Activated T-helper 9 cell treated with anti-CD3 and anti-CD28 coated beads, Interleukin-2, amount 50 U/mL, for 16 hours (primary cell): ENCODE measurements at places on chromosomes 6 and 20.
A peak's percentile ranks its signal among the peaks of the same experiment; 100 is the strongest.

DNA sequence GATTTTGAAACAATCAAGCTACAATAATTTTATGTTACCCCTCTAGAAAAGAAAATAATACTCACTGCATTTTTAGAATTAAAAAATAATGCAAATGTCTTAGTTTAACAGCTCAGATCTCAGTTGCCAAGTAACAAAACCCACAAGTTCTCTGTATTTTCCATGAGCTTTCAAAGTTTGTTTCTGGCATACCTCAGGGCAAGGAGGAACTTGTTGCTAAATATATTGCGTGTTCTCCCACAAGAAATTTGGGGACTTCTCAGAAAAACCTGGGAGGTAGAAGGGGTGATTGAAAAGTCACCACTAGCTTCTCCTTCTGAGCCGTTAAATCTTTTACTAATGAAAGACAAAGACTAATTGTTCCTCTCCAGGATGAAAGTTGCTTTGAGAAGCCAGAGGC is 236.8 kb upstream of the MARCKS start:
- DNase-seq: no peak

DNA sequence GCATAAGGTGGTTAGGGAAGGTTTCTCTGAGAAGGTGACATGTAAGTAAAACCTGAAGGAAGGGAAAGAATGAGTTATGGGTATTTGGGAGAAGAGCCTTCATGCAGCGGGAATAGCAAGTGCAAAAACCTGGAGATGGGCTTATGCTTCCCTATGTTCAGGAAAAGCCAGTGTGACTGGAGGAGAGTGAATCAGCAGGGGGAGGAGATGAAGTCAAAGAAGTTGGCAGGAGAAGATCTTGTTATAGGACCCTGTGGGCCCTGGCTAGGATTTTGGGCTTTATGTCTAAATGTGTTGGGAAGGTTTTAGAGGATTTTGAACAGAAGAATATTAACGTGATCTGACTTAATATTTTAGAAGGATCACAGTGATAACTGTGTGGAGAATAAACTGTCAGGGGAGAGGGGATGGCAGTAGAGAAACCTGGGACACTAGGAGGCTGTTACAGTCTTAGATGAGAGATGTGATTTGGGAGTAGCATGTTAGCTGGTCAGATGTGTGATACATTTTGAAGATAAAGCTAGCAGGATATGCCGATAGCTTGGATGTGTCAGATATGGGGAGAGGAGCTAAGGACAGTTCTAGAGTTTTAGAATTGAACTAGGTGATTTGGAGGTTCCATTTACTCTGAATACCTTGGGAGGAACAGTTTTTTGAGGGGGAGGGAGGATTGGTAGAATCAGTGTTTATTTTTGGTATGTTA is 41.0 kb downstream of the PHF3 start:
- DNase-seq: no peak

- peak; percentile 34 for DNase-seq
Observed at GRCh38 chr20:835608-836045, 2.1 kb downstream of the FAM110A start.

- DNase-seq: no peak
Observed at GRCh38 chr20:56736285-56736857, 107.3 kb downstream of the TFAP2C start.

GRCh38 chr20:15195378-15195777 is 858.0 kb upstream of the FLRT3 start:
- no peak for DNase-seq

GRCh38 chr6:143163621-143164020 is 102.9 kb downstream of the AIG1 start:
- DNase-seq: no peak

GRCh38 chr6:39610221-39610620 is 115.0 kb downstream of the KIF6 start:
- DNase-seq: no peak

DNA sequence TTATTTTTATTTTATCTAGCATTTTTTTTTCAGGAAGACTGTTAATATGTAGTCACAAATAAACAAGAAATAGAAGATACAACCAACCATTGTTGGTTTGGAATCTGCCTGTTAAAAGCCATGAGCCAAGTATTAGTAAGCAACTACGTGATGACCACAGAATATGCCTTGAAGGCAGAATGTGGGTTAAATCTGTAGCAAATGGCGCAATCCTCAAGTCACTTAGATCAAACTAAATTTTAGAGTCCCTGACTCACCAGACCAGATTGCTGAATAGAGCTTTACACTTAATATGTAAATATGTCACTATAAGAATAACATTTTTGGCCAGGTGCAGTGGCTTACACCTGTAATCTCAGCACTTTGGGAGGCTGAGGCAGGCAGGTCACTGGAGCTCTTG is 800.1 kb upstream of the CITED2 start:
- DNase-seq: no peak

- no peak for DNase-seq
Observed at GRCh38 chr6:144298194-144298593, 13.1 kb downstream of the UTRN start.

DNA sequence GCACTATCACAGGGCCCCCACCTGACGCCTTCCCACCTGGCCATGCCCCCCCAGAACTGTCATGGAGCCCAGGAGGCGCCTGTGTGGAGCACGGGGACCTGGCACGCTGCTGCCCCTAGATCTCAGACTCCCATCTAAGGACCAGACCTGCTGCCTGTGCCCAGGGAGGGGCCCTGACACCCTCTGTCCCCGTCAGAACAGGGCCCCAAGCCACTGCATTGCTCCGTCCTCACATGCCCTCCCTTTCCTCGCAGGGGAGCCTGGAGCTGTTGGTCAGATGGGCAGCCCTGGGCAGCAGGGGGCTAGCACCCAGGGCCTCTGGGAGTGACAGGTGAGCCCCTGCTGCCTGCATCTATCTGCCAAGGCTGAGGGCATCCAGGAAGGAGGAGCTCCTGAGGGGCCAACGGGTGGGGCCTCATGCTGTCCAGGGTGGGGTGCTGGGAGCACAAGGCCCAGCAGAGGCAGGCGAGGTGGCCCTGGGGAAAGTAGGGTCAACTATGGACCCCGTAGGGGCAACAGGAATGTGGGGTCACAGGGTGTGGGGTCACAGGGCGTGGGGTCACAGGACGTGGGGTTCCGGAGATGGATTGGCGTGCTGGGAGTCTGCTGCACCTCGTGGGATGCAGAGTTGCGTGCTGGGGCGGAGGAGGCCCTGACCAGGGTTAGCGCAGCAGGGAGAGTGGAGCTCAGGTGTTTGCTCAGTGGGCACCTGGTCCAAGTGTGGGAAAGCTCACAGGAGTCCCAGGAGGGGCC is 31.6 kb downstream of the CHRNA4 start:
- no peak for DNase-seq

- no peak for DNase-seq
Observed at GRCh38 chr6:158560836-158561320, 987 bp downstream of the TMEM181 start.

DNA sequence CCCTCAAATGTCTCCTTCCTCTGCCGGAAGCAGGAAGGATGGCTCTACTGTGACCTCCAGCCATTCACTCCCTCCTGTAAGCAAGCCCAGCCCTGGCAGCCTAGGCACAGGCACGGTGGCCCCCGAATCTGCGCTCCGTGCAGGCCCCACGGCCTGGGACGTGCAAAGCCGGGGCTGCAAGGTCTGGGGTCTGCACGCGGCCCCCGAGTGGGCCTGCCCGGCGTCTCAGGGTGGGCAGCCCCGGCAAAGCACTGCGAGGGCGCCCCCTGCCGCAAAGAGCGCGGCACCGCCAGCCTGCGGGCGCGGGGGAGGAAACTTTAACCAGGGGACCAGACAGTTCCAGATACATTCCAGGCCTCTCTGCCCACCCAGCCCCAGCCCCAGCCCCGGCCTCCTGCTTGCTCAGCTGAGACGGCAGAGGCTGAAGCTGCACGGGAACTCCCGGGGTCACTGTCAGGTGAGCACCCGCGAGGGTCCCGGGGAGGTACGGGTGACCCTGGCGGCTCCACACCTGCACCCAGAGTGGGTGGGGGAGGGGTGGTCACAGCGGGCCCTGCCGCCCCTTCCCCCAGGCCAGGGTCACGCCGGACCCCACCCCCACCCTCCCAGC is 98.8 kb downstream of the ASXL1 start:
- DNase-seq: no peak

- DNase-seq: no peak
Observed at GRCh38 chr20:37506152-37506725, 14.8 kb upstream of the NNAT start.

GRCh38 chr6:75499640-75500039 is 6.0 kb upstream of the FILIP1 start:
- no peak for DNase-seq

DNA sequence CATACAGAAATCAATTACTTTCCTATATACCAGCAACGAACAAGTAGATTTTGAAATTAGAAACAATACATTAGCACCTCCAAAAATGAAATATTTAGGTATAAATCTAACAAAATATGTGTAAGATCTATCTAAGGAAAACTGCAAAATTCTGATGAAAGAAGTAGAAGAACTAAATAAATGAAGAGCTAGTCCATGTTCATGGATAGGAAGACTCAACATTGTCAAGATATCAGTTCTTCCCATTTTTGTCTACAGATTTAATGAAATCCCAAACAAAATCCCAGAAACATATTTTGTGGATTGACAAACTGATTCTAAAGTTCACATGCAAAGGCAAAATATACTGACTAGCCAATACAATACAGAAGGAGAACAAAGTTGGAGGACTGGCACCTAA is 33.7 kb downstream of the PREP start:
- no peak for DNase-seq

GRCh38 chr6:36766399-36766945 is 68.8 kb downstream of the RAB44 start:
- DNase-seq: no peak

DNA sequence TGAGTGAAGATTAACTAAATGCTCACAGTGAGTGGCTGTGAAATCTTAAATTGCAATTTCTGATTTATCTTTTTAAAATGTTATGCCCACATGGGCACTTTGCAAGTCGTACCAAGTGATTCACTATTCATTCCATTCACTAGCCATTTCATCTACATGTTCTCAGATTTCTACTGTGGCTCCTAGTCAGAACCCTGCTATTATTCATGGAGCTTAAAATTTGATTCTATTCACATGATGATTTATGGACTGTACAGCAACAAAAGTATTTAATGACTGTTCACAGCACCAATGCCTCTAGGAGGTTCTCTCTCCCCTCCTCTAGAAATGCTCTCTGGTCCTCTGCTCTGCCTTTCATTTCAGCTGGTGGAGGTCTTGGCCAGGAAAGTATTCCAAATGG is 133.5 kb upstream of the MAP3K7 start:
- no peak for DNase-seq
